HCEC 1CT (cell line): ENCODE measurements at places on chromosomes 11 and 22.
A peak's percentile ranks its signal among the peaks of the same experiment; 100 is the strongest.

DNA sequence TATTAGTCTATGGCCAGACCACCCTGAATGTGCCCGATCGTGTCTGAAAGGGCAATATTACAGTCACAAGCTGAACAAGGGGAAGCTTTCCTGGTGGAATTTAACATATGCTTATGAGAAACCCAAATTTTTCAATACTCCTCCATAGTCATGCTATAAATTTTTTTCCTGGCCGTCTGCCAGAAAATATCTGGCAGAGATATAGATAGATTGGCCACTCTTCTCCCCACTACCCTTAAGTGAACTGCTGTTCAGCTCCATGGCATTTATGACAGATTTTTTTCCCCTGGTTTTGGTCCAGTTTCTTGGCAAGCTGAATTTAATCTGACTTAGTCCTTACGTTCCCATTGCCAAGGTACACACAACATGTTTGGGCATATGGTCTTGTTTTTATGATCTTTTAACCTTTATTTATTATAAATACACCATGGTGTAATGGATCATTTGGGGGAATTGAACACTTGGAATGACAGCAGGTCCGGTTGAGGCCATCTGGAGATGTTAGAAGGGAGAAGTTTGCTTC is 328.5 kb downstream of the CNTN5 start:
- no peak for DNase-seq

DNA sequence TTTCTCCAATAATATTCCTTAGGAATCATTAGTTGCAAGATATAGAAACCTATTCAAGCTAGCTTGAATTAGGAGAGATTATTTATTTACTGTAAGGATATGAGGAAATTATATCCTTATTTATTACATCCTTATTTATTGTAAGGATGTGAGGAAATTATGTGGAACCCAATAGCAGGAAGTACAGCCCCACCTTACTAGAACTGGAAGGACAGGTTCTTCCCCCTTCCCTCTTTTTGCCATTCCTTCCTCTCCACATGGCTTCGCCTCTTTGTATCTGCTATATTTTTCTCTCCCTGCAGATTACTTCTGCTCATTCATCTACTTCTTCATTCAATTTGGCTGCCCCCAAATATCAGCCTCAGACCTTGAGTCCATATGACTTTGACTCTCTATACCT is 49.5 kb upstream of the B3GNT6 start:
- DNase-seq, result no peak

- DNase-seq, result no peak
These were observed 186.0 kb downstream of the CEP164 start for GRCh38 chr11:117513666-117514065.

DNA sequence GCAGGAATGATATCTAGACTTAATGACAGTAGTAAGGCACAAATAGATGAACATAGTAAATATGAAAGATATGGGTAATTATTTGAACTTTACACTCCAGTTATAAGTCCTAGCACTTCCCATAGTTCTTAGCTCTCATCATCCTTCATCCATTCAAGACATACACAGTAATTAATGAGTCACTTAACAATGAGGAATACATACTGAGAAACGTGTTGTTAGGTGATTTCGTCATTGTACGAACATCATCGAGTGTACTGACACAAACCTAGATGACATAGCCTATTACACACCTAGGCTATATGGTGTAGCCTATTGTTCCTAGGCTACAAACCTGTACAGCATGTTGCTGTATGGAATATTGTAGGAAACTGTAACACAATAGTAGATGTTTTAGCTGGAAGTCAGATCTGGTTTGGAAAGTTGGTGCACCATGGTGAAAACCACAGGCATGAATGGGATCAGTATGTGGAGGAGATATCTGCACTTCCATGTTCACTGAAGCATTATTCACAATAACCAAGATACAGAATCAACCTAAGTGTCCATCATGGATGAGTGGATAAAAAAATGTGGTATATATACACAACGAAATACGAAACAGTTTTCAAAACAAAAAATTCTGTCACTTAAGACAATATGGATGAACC is 229.9 kb upstream of the PITPNB start:
- DNase-seq, result no peak

DNA sequence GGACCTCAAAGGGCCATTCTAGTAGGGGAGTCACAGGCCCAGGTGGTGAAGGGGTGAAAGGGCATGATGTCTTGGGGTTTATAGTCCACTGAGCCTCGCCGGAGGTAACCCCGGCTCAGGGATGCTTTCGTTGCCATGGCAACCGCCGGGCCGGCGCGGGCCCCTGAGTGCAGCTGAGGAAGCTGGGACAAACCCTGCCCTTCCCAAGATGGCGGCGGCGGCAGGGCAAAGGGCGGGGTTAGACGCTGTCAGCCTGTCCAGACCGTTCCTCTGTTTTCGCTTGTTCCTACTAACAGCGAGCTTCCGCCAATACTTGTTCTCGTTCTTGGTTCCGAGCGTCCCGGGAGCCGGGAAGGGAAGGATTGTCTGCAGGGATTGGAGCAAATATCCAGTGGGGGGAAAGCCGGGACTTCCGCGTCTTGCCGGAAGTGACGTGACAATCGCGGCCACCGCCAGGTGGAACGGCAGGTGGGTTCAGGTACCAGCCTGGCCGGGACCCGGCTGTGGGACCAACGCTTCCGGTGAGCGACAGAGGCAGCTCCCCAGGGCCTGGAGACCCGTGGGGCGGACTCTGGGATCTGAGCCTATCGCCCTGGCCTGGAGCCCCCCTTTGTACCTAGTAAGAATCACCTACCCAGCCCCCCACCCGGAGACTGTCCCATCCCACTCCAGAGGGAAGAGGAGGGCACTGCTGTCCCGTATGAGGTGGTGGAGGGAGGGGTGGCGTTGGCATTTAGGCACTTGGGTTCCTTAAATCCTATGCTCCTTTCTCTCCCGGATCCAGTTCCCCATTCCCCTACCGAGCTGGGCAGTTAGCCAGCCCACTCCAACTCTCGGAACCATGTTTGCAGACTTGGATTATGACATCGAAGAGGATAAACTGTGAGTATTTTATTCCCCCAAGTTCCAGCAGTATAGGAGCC is at the start of gene PICK1:
Gene PICK1, plus strand, starts transcription at position 436 of the 923 bp plus-strand sequence. Its CDS starts 406 bp downstream, at position 842.
- peak; percentile 79 for DNase-seq

GRCh38 chr11:124470561-124471227 is 25.2 kb upstream of the OR8B8 start:
- no peak for DNase-seq

DNA sequence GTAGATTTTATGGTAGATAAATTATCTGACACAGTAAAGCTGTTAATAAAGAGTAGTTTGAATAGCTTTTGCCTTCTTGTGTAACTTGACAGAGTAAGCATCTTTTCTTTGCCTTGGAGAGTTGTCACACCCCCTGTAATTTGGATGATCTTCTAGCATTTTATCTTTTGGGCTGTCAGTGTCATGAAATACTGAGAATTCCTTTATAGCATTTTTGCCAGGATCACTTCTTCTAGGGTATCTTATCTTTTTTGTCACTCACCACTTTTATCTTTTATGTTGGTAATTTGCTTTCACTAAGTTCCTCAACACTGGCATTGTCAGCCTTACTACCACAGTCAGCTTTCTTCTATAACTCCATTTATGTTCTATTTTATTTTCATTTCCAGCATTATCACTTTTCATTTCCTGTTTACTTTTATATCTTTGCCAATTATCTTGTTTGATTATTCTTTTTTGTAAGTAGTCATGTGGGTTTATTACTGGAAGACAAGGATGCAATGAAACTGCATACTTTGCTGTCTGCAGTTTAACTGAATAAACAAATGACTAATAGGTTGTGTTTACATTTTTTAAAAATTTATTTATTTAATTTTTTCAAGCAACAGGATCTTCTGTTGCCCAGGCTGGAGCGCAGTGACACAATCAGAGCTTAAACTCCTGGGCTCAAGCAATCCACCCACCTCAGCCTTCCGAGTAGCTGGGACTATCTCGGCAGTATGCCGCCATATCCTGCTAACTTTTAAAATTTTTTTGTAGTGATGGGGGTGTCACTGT is 28.1 kb upstream of the ACAT1 start:
- DNase-seq, result peak; percentile 72

GRCh38 chr11:15194671-15195415 is 80.1 kb downstream of the INSC start:
- peak; percentile 70 for DNase-seq

GRCh38 chr11:112627588-112628045 is 333.6 kb upstream of the NCAM1 start:
- no peak for DNase-seq

DNA sequence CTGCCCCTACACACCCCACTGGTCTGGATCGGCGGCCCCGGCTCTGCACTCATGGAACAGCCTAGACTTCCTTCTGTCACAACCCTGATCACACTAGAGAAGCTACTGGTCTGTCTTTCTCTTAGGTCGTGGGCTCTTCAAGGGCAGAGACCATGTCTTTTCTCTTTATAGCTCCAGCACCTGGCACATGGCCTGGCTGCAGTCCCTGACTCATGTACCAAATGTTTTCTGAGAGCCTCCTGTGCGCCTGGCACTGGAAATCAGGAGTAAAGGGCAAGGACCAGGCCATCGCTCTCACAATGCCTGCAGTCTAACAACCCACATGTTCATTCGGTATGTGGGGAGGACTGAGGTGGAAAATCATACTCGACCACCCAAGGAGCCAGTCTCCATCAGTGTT is 7.5 kb downstream of the ASCC2 start:
- DNase-seq, result no peak

- DNase-seq, result no peak
These were observed 12.7 kb downstream of the DDI1 start for GRCh38 chr11:104049116-104049515.

GRCh38 chr22:36541831-36542411 is 13.0 kb upstream of the EIF3D start:
- DNase-seq, result peak; percentile 94

GRCh38 chr11:116471608-116472256 is 301.1 kb downstream of the BUD13 start:
- DNase-seq, result no peak

GRCh38 chr11:112265659-112266409 is 5.2 kb upstream of the PLET1 start:
- DNase-seq, result no peak

GRCh38 chr11:68463714-68464113 is 3.2 kb downstream of the PPP6R3 start:
- no peak for DNase-seq

- peak; percentile 74 for DNase-seq
These were observed 2.7 kb downstream of the NEAT1 start for GRCh38 chr11:65425105-65425970.

DNA sequence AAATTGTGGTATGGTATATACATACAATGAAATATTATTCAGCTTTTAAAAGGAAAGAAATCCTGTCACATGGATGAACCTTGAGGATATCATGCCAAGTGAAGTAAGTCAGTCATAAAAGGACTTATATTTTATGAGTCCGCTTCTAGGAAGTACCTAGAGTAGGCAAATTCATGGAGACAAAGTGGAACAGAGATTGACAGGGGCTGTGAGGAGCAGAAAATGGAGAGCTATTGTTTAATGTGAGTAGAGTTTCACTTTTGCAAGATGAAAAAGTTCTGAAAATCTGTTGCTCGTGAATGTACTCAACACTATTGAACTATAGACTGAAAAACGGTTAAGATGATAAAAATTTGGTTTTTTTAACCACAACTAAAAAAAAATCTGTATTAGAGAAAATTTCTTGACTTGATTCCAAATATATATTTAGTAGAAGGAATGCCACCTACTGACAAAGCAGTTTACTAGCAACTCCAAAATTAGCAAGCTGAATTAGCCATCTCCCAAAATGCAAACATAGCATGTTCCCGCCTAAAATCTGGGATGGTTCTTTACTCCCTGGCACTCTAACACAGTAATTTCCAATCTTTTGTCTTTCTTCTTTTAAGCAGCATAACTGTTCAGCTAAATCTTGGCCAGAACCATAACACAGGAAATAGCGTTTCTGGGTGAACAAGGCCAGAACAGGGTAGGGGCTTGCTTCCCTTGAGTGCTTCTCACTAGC is 1.5 kb downstream of the UFD1 start:
- peak; percentile 37 for DNase-seq

DNA sequence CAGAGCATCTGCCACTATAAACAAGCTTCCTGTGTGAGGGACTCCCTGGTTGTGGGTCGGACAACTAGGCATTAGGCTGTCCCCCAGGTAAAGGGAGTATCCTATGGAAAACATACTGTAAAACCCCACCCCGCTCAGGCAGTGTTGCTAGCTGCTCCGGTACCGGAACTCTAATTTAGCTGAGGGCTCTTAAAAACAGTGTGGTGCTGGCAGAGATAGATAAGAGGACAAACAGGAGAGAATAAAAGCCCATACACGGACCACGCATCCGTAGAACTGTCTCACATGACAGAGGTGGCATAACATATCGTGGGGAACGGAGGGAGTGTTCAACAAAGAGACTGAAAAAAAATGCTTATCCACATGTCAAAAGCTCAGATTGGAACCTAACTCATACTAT is 3.4 kb upstream of the MOGAT2 start:
- DNase-seq, result no peak

DNA sequence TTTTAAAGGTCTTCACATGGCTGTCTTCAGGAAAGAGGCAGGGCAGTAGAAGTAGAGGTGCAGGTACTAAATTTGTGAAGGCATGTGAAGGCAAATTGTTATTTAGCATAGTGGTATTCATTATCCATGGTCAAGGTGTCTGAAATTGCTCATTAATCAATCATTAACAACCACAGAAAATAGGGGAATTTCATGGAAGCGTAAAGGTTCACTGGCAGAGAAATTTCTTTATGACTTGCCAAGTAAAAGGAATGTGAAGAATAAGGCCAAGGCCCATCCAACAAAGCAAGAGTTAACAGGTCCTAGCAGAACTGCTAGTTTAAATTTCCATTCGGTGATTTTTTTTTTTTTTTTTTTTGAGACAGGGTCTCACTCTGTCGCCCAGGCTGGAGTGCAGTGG is 59.0 kb downstream of the RSF1 start:
- DNase-seq, result no peak

DNA sequence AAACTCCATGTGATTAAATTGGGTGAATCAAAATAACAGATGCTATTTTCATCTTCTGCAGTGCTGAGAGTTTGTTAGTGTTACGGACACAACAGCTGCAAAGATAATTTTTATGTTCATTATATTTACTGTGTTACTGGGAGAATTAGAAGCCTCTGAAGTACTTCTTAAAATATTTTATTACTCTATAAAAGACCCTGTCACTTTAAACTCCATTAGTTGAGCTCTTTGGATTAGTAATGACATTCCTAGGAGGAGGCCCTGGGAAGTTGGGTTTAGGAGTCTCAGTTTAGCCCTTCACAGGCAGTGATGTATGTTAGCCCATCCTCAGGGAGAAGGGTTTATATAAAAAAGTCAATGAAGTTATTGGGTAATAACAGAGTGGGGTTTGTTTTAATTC is 596.7 kb downstream of the JRKL start:
- no peak for DNase-seq

DNA sequence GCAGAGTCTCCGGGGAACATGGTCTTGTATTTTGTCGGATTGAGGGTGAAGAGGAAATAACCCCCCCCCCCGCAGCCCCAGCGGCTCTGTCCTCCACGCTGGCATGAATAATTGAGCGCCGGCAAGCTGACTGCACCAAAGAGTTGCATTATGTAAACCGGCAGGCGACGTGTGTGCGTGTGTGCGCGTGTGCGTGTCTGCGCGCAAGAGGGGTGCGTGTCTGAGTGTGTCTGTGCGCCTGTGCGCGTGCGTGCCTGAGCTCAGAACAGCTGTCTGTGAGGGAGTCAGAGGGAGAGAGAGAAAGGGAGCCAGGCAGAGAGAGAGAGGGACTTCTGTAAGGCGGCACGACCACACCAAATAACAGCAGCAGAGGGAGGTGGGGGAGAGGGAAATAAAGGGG is 94.4 kb downstream of the SCN3B start:
- DNase-seq, result peak; percentile 47

- DNase-seq, result no peak
These were observed 305.6 kb downstream of the TBC1D22A start for GRCh38 chr22:47067911-47068625.
